Gastrocnemius medialis (tissue), 4 donors: ENCODE measurements at places on chromosomes 5 and 9. TPM values are rescaled to one million over a fixed set of nuclear protein-coding genes. Genes with fewer than 3 reads are reported as not detected.

FOXD4L3 gene
- total RNA-seq: not detected

GCNT4 gene
- total RNA-seq: 1.9 TPM

HARS1 gene
- total RNA-seq: 61.1 TPM

- DNase-seq: no peak
These were observed 34.8 kb upstream of the TMC1 start for GRCh38 chr9:72486594-72486955.

DNA sequence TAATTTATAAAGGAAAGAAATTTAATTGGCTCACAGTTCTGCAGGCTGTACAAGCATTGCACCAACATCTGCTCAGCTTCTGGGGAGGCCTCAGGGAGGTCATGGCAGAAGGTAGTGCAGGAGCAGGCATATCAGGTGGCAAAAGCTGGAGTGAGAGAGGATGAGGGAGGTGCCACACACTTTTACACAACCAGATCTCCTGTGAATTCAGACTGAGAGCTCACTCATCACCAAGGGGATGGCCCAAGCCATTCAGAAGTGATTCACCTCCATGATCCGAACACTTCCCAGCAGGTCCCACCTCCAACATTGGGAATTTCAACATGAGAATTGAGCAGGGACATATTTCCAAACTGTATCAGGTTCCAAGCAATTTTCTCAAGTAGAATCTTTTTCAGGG is 84.7 kb upstream of the BRINP1 start:
- DNase-seq: no peak

DNA sequence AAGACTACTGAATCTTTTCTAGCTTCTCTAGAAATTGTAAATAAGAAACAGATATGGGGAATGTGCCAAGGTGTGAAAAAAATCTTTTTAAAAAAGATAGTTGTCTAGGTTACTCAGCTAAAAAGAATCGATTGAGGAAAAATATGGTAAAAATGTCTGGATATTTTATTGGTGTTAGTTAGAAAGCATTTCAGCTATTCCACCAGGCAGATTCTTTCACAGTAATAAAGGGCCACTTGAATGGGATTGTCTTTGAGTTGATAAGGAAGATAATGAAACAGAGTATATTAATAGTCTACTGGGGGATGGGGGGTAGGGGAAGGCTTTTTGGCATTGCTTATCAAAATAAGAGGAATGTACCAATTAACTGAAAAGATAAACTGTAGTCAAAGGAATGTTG is 51.9 kb downstream of the SLIT3 start:
- DNase-seq: no peak

DNA sequence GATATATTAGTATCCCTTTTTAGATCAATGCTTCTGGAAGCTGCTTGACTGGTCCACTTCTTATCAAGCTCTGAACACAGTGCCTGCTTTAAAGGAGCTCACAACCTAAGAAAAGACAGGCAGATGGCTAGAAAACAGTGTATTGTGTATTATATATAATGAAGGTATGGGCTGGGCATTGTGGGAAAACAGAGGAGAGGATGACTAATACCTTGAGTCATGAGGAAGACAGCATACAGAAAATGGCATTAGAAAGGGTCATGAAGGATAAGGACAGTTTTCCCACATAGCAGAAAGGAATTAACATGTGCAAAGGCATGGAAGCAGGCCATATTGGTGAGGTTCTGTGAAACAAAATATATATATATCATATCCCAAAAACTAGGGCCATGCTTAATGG is 309.6 kb downstream of the MLLT3 start:
- DNase-seq: no peak

GRCh38 chr5:2201011-2201410 is 318.3 kb upstream of the IRX4 start:
- no peak for DNase-seq

DNA sequence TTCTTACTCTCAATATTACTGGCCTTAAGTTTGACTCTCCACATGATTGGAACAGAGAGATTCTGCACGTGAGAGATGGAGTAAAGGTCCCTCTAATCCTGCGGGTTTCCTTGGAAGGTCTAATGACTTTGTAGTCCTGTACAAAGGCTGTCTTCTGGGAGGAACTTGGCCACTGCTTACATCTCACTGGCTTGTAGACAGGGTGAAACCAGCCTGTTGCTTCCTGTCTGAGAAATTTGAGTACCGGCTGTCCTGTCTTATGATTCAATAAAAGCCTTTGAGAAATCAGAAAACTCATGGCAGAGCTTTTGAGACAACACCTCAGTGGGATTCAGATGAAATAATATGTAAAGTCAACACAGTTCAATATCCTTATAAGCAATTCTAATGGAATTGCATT is 43.0 kb downstream of the IL31RA start:
- DNase-seq: no peak

- DNase-seq: no peak
These were observed 155.1 kb upstream of the WWC1 start for GRCh38 chr5:168136340-168136739.

DNA sequence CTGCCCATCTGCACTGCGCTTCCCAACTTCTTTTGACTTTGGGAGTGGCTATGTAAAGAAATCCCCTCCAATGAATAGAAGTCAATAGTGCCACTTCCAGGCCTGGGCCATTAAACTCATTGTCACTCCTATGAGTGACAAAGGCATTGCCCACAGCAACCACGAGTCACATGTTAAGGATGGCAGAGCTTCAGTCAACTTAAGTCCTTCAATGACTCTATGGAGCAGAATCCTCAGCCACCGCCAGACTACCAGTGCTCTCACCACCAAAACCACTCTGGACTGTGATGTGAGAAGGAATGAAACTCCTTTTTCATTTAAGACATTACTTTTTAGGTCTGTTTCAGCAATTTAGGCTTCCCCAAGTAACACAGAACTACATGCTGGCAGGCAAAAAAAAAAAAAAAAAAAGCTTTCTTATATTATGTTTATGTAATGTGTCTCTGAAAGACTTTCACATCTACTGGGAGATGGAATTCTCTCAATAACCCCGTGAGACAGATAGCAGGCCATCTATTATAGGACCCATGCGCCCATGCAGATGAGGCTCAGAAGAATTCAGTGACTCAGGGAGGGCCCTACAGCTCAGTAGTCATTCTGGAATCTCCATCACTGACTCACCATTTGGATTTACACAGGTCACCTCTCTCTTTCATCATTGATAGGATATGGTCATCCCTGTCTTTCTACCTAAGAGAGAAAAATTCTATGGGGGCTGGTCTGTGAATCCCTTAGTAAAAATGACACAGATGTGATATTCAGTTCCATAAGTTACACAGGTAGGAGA is 180.5 kb downstream of the CEMIP2 start:
- DNase-seq: no peak
